ENCODE measurements at places on chromosomes 1 and 21.

DNA sequence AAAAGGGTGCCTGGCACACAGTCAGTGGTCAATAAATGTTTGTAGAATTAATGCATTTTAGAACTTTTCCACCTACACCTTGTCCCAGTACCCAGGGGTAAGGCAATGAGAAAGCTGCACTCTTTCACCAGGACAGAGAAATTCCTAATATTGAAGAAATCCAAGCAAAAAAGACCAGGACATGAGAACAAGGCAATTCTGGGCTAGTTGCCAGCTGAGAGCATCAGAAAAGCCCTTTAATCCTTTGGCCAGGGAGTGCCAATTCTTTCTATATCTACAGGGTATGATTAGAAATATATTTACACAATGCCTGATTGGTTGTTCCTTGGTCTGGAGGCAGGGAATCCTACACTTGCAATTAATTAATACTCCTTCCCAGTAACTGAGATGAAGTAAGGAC lies 492.4 kb upstream of the NFIA start:
- no peak for DNase-seq

DNA sequence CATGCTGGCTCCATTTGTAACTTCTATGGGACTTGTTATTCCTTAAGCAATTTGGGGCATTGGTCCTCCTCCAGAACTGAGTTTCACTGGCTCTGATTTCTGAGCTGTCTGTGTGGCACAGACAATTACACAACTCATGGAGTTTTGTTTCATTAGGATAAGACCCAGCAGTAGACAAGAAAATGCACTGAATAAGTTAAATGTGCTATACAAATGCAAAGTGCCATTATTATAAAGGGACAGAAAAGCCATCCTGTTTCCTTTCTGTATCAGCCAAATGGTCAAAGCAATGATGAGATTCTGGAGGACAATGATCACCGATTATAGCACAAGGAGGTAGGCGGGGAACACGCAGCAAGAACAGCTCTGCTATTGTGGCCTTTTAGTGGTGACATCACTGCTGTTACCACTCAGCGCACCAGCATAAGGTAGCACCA lies 81.9 kb downstream of the CNIH3 start:
- no peak for DNase-seq

GRCh38 chr1:234725177-234726132 lies 115.5 kb upstream of the IRF2BP2 start:
- DNase-seq = peak; percentile 75

GRCh38 chr1:109790735-109791494 lies 27.2 kb upstream of the EPS8L3 start:
- peak; percentile 90 for DNase-seq

- DNase-seq = no peak
Measured at GRCh38 chr1:6172549-6172948, 7.6 kb downstream of the CHD5 start.

DNA sequence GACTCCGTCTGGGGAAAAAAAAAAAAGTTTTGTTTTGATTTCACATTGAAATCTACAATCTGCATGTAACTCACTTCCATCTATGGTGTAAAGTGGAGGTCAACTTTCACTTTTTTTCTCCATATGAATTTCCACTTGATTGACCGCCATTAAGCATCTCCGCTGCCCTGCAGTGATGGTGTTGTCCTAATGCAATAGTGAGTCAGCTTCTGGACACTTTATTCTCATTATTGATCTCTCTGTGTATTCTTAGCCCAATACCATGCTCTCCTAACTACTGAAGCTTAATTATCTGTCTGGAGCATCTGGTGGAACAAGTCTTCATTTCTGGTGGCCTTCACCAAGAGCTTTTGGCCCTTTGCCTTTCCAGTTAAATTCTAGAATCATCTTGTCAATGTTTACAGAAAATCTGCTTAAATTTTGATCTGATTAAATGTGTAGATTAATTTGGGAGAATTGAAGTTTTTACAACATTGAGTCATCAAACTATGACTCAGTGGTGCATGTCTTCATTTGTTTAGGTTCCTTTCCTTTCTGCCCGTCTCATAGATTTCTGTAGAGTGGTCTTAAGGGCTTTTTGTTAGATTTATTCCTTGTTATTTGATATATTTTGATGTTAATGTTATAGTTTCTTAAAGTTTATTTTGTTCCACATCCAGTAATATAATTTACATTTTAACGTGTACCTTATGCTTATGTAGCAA lies 181.5 kb downstream of the PRDM2 start:
- DNase-seq = no peak

DNA sequence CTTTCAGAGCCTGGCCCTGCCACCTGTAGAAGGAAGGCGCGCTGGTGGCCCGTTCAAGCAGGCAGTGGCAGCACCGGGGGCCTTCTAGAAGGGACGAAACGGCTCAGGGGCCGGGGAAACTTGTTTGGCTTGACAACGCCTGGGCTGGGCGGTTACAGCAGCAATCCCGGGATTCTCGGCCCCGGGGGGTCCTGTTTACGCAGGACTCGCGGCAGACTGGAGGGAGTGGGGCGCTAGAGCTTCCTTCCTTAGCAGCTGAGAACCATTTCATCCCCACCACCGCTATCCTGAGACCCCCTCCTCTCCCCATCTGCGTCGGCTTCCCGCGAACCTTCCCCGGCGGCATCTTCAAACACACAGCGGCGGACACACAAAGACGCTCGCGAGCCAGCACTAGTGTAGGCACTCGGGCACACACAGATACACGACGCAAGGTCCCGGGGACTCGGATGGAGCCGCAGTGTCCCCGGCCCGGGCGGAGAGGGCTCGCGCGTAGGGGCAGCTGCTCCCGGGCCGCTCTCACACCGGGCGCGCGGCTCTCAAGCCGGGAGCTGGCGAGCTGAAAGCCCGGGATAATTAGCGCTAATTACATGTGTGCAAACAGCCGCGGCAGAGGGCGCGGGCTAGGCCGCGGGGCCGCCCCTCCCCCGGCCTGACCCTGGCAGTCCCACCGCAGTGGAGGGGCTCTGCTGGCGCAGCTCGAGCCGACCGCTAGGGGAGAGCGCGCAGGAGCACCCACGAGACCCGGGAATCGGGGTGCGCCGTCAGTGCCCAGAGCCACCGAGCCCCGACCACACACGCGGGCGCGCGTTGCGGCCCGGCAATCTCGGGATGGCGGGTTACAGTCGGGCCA lies 271.4 kb downstream of the FOXD2 start:
- no peak for DNase-seq

GRCh38 chr1:230186874-230187273 lies 119.8 kb downstream of the GALNT2 start:
- no peak for DNase-seq

DNA sequence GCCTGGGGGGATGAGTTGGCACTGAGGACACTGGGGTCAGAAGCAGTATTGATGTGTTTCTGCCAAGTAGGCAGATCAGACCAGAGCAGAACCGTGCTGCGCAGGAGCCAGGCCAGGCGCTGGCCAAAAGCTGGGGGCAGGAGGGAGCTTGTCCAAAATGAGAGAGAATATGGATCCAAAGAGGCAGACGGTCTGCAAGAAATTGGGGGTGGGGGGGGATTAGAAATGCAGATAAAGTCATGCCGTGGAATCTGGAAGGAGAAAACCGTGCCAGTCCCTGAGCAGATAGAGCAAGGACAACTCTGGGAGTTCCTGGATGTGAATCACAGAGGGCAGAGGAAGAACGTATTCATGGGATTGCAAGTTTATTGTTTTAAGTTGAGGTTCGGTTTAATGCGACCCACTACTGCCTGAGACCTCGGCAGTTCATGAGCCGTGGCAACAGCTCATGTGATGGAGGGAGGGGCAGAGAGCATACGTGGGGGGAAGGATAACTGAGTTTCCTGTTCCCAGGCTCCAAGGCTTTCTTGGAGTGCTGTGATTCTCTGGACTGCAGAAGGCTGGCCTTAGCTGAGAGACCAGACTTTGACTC lies 224.0 kb downstream of the FGGY start:
- no peak for DNase-seq

DNA sequence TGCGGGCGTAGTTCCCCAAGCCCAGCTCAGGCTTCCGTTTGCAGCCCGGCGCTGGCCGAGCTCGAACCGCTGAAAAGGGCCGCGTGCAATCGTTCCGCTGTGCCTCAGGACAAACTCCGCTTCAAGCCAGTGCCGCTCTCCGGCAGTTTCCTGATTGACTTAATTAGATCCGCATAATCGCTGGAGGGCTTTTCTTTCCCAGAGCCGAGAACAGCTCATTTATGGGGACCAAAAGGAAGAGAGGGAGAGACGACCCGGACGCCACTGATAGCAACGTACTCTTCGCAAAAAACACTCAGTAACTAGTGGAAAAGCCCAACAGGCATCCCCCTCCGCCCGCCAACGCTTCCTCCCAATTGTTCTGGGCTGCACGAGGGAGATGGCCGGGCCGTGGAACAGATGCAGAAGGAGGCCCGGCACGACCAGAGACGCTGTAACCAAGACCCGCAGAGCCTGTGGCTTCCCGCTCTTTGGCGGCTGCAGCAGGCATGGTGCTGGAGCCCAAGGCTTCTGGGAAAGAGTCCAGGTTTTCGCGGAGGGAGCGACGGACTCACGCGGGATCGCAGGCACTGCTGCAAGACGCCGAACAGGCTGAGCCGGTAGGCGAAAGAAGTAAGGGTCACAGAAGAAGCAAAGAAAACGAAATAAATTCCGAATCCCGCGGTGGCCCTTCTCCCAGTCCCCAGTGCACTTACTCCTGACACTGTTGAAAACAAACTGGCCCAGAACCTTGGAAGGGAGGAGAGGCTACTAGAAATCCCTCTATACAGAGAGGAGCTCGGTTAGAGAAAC lies 3.6 kb upstream of the FOXD2 start:
- no peak for DNase-seq

GRCh38 chr1:53733975-53734649 lies 4.9 kb downstream of the GLIS1 start:
- no peak for DNase-seq

- no peak for DNase-seq
Measured at GRCh38 chr1:178192686-178193085, 98.8 kb downstream of the RASAL2 start.

DNA sequence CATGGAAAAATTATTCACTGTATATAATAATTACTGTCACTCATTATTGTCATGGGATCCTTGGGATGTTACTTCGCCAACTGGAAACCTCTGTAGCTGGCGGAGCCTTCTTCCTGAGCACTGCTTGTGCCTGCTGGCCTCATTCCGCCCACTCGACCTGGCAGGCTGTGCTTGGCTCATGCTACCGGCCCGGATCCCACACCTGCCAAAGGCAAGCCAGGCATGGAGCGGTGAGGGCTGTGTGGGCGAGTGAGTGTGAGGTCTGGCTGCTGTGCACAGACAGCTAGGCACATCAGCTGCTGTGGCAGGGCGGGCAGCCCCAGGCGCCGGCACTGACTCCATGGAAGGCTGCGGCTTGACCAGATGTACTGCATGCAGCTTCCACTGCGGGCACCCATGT lies 78.4 kb downstream of the DISP1 start:
- DNase-seq = no peak

- DNase-seq = no peak
Measured at GRCh38 chr1:225944951-225945350, 3.9 kb upstream of the LEFTY2 start.

- no peak for DNase-seq
Measured at GRCh38 chr1:209645574-209646452, 6.4 kb downstream of the LAMB3 start.
